ENCODE measurements at places on chromosomes 6 and 20.

DNA sequence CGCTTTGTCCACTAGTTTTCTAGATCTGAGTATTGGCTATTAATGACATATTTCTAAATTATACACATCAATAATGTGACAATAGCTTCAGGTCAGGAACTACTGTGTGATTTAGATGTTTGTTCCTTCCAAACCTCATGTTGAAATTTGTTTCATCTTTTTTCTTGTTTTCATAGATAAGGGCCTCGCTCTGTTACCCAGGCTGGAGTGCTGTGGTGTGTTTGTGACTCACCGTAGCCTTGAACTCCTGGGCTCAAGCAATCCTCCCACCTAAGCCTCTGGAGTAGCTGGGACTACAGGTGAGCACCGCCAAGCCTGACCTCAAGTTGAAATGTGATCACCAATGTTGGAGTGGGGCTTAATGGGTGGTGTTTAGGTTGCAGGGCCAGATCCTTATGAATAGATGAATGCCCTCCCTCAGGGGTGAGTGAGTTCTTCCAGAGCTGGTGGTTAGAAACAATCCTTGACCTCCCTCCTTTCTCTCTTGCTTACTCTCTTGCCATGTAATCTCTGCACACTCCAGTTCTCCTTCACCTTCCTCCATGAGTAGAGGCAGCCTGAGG is 5.9 kb upstream of the NQO2 start:
- no peak for DNase-seq

- no peak for DNase-seq
Measured at GRCh38 chr20:3612795-3613572, 50.2 kb downstream of the GFRA4 start.

- no peak for DNase-seq
Measured at GRCh38 chr20:10919396-10920140, 245.8 kb upstream of the JAG1 start.

GRCh38 chr6:129661536-129662405 is 48.2 kb downstream of the ARHGAP18 start:
- DNase-seq, result no peak

GRCh38 chr6:164164876-164165275 is 750.4 kb downstream of the QKI start:
- DNase-seq, result no peak

GRCh38 chr6:62283796-62284411 is 2.1 kb downstream of the KHDRBS2 start:
- no peak for DNase-seq

DNA sequence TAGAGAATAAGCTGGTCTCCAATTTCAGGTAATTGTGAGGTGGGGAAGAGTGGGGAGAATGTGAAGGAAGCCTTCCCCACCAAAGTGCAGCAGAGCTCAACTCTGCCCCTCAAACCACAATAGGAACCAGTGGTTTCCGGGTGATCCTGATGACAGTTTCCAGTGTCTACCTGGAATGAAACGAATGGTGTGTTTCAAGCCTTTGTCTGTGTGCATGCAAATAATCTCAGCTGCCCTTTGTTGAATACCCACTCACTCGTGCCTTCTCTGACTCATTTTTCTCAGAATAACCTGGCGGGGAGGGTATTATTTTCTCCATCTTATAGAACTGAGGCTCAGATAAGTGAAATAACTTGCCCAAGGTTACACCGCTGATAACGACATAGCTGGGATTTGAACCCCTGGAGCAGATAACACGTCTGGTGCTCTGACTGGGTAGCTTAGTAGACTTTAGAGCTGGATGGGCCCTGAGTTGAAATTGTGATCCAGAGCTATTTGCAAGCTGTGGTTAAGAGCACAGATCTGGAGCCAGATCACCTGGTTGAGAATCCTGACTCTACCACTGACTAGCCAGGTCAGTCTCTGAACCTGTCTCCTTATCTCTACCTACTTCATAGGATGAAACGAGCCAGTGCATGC is 85.1 kb downstream of the EYA2 start:
- DNase-seq, result peak; percentile 36

GRCh38 chr6:84554706-84555105 is 209.7 kb downstream of the TBX18 start:
- no peak for DNase-seq

GRCh38 chr20:25544311-25544710 is 41.0 kb downstream of the NINL start:
- no peak for DNase-seq

DNA sequence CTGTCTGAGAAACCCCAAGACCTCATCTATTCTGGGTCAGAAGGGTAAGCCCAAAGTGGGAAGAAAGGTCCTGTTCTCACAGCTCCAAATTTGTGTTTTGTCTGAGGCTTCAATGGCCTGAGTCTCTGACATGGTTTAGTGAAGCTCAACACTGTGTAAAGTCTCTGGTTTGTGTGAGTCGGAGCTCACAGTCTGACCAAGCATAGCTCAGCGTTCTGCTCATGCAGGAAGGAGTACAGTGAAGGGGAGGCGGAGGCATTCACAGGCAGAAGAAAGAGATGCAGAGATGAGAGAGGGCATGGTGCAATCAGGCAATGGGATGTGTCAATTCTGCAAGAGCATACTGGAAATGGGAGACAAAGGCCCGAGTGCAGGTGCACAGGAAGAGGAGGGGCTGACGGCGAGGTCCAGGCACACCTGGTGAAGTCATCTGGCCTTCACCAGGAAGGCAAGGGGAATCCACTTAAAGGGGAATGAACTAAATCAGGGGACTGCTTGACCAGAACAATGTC is 463.0 kb upstream of the AGPAT4 start:
- DNase-seq, result no peak

DNA sequence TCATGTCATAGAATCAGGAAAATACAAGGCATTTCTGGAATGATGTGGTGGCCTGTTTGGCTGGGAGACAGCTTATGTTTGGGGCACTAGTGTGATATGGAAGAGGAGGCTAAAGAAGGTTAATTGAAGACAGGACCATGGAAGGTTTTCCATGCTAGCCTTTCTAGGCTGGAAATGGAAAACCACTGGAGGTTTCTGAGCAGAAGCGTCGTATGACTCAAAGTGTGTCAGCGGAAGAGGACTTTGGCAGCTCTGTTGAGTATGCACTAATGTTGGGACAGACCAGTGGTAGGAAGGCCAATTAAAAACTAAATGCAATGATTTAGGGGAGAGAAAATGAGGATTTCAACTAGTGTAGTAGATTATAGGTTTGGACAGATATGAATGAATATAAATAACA is 413.1 kb downstream of the PLCB1 start:
- no peak for DNase-seq

- no peak for DNase-seq
Measured at GRCh38 chr6:53934023-53934422, 139.2 kb downstream of the LRRC1 start.

DNA sequence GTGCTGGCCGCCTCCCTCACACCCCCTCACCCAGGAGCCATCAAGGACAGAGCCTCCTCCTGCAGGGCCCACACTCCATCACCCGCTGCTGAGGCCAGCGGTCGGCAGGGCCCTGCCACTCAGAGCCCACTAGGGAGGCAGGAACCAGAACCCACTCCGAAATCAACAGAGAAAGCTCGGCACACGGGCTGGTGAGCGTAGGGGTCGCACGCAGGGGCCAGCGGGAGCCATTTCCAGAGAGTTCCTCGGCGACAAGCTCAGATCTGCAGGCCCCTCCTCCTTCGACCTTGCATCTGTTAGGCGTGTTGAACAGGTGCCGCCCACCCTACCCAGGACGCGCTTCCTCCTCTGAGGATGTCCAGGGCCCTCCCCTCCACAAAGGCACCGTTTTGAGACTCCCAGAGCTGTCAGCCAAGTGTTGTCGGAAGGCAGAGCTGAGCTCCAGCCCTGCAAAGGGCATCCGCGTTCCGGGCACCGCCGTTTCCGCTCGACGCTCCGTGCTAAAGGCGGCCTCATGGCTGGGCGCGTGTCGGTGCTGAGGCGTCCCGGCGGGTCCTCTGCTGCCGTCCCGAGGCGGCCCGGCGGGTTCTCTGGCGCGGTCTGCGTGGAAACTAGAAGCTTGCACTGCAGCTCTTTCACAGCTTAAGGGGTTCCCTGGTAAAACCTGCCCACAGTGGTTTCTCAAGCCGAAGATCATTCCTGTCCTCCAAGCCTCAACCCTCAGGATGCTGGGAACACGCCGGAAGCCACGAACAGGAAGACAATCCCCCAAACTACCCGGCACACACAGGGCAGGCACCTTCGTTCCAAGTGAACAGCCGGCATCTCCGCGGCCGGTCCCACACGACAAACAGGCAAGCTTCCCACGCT is 6.8 kb downstream of the KCNQ2 start:
- DNase-seq, result no peak

DNA sequence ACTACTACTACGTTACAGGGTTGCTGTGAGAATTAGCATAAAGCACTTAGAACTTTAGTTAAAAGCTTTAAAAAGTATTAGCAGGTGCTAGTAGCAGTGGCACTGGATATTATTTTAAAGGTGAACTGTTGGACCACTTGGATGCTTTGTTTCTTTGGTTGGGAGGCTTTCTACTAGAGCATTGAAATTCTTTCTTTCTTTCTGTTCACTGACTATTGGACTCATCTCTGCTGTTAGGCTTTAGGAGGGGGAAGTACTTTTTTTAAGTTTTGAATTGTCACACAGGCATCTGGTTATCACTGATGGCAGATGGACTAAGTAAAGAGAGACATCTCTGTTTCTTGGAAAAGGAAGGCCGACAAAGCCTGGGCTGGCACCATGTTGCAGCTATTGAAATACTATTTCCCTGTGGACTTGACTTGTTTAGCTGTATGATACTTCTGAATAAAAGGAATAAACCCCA is 4.8 kb downstream of the TBPL1 start:
- no peak for DNase-seq

- DNase-seq, result no peak
Measured at GRCh38 chr20:37574199-37574890, 46.7 kb upstream of the BLCAP start.

GRCh38 chr6:135071541-135071940 is 16.9 kb upstream of the HBS1L start:
- no peak for DNase-seq

DNA sequence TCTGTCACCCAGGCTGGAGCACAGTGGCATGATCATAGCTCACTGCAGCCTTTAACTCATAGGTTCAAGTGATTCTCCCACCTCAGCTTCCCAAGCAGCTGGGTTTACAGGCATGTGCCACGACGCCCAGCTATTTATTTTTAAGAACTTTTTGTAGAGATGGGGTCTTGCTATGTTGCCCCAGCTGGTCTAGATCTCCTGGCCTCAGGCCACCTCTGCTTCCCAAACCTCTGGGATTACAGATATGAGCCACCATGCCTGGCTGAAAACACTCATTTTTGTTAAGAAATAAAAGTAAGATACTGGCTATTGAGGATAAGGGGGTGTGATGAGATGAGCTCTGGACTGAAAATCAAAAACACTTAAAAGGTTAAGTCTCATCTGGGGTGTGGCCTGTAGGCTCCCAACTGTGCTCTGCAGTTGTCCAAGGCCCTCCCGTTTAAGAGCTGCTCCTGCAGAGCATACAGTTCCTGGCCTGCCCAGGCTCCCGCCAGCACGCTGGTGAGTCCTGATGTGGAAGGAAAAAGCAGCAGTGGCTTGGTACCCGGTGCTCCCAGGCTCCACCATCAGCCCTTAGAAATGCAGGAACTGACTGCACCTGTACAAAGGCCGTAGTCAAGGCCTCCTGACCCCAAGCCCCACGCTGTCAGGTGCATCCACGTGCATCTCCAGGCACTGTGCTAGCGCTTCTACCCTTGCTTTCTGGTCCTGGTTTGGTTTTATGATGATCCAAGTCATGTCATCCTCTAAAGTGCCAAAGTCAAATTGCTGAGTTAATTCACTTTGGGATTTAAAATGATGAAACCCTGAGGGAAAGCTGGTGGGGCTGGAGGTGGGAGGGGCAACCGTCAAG is 111.5 kb downstream of the TMEM242 start:
- no peak for DNase-seq

- no peak for DNase-seq
Measured at GRCh38 chr6:69775941-69776340, 20.9 kb downstream of the LMBRD1 start.

Measured in GM12864 (cell line).